COLO829 (cell line): ENCODE measurements at places on chromosomes 5 and 9.

- DNase-seq: no peak
Measured at GRCh38 chr5:127673117-127673800, 24.4 kb downstream of the CTXN3 start.

DNA sequence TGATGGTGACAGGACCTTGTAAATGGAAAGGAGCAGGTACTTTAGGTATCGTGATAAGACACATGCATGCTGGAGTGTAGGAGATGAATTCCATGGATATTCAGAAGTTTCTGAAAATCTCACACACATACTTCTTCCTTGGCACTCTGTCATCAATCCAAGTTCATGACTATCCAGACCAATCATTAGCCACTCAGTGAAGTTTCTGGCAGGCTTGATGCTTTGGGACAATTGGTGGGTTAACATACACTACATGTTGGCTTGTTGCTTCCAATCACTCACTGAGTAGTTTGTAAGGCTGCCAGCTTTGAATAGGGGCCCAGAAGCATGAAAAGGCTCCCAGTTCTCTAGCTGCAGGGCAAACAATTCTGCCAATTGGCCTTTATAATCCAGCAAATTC lies 147.6 kb downstream of the CEMIP2 start:
- no peak for DNase-seq

DNA sequence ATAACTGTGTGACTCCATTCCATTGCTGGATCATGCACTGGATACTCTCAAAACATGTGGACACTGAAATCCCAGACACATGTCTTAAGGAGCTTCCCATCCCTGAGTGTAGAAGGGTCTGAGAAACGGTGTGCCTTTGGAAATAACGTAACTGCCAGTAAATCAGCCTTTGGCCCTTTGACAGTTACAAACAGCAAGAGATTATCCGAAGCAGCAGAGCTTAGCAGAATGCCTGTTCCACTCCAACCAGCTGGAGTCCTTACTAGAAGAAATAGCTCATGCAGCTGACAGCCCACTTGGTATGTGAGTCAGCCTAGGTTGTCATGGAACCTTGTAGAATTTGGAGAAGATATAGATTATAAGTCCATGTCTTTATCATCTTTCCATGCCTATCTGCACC lies 7.0 kb downstream of the TMEM252 start:
- DNase-seq: no peak

- DNase-seq: no peak
Measured at GRCh38 chr5:39437467-39437866, 12.7 kb upstream of the DAB2 start.

DNA sequence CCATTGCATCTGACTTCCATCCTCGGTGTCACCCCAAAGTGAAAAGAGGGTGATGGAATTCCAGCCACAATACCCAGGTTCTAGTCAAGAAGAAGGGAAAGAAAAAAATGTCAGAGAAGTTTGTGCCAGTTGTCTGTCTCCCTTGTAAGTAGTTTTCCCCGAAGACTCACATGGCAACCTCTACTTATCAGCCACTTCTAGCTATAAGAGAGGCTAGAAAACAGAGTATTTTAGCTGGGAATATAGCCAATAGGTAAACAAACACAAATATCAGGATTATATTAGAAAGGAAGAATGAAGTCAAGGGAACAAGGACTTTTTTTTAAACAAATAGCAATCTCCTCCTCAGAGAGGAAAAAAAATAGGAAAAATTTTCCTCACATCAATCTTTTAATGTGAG lies 12.2 kb upstream of the ISL1 start:
- no peak for DNase-seq

DNA sequence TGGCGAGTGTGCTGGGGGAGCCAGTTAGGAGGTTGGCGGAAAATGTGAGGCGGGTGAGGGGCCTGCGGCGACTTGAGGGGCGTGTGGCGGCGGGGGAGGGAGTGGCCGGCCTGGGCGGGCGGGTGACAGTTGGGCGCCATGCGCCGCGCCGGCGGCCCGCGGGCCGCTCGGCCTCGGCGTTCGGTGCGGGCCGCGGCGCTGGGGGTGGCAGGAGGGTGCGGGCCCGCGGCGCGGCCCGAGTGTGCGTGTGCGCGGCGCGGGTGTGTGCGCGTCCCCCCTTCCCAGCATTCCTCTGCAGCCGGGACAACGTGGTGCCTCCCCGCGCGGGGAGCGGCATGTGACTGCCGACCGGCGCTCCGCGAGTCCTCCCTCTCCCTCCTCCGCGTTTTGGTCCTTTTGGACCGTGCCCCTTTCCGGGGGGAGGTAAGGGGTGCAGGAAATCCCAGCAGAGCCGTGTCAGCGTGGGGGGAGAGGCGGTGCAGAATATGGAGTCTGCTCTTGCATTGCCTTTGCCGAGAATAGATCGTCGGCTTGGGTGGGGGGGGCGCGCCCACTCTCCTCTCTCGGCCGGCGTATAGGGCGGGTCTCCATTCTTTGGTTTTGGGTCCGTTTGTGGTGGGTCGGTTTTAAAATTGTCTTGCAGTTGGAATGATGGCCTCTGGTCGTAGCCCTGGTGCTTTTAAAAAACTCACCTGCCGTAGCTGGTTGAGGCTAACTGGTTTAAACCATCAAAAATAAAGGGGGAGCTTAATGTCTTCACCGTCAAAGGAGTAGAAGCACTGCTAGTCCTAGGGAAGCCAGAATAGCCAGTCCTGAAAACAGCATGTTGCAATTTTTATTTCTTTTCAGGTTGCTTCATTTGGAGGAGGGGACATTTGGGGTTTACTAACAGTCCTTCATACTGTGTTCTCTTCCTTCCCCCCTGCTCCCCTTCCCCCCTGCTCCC lies 2.0 kb downstream of the LARP1 start:
- no peak for DNase-seq

DNA sequence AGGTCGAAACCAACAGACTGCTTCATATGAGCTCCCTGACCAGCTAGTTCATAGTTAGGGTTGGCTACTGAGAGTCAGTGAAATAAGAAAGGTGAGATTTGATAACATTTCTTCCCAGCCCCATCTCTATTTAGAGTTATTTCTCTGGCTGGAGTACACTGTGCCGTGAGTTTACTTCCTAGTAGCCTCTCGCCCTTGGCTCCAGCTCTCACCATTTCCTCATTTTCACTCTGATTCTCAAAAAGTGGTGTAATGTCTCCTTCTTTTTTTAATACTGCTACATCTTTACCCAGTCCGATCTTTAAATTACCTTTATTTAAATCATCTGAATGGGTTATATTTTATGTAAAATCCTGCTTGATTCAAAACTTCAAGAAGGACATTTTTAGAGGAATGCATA lies 100.4 kb upstream of the FAM174A start:
- DNase-seq: no peak

- DNase-seq: no peak
Measured at GRCh38 chr9:124198331-124198730, 59.4 kb upstream of the NEK6 start.
